HuH-7 (cell line): ENCODE measurements at places on chromosomes 3 and 15.

DNA sequence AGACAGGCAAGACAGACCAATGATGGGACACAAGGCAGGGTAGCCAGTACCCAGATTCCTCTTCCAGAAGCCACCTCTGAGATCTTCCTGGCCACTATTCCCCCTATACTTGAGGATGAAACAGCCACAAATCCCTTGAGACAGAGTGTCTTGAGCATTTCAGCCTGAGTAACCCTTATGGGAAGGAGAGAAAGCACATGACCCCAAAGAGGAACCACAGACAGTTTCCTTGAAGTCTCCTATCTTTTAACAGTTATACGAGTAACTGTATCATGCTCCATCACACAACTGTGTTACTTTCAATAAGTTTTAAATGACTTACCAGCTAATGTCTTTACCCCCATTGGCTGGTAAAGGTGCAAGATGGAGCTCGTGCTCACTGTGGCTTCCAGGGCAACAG lies 9.3 kb downstream of the VIPR1 start:
- DNase-seq, result no peak

DNA sequence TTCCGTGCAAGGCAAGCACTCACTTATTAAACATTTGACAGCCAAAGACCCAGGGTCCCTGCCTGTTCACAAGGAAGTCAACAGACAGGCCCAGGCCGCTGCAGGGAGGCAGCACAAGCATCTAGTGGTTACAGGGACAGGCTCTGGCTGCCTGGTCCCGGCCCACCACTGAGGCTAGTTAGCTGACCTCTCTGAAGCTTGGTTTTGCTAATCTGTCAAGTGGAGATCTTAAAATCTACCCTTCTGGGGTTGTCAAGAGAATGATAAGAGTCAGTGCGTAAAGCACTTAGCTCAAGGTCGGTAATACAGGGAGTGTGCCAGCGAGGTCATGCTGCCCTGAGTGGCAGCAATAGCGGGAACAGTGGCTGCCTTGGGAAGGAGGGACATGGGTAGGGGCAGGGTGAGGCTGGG lies 6.0 kb downstream of the GNB5 start:
- no peak for DNase-seq

- no peak for DNase-seq
These were observed 518.0 kb upstream of the NR2F2 start for GRCh38 chr15:95812491-95812890.

- no peak for DNase-seq
These were observed 77.4 kb downstream of the STAC start for GRCh38 chr3:36457667-36458066.

GRCh38 chr15:41939986-41940385 lies 32.4 kb downstream of the EHD4 start:
- no peak for DNase-seq

DNA sequence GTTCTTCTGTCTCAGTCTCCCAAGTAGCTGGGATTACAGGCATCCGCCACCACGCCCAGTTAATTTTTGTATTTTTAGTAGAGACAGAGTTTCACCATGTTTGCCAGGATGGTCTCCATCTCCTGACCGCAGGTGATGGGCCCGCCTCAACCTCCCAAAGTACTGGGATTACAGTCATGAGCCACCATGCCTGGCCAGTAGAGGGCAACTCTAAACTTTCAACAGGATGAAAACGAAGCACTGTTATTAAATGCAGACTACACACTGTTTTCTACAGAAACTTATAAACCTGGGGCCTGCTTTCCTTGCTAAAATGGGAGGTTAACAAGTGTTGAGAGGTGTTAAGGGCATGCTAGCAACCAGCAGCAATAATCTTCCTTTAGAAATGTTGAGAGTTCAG lies 7.6 kb downstream of the ARPC4 start:
- peak; percentile 47 for DNase-seq

DNA sequence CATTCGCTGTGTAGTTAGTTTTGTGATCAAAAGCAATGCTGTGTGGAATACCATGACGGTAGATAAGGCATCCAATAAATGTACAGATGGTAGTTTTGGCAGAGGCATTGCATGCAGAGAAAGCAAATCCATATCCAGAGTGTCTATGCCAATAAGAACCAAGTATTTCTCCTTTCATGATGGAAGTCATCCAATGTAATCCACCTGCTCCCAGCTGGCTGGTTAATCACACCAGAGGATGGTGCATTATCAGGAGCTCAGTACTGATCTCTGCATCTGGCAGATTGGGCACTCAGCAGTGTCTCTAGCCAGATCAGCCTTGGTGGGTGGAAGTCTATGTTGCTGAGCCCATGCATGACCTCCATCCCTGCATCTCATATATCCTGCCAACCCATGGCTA lies 677.7 kb upstream of the NECTIN3 start:
- DNase-seq, result no peak

- DNase-seq, result no peak
These were observed 82.8 kb downstream of the EBLN2 start for GRCh38 chr3:73144276-73144675.

GRCh38 chr15:92848852-92849598 lies 51.1 kb upstream of the CHD2 start:
- no peak for DNase-seq

GRCh38 chr3:194344012-194344411 lies 7.1 kb downstream of the CPN2 start:
- peak; percentile 95 for DNase-seq

DNA sequence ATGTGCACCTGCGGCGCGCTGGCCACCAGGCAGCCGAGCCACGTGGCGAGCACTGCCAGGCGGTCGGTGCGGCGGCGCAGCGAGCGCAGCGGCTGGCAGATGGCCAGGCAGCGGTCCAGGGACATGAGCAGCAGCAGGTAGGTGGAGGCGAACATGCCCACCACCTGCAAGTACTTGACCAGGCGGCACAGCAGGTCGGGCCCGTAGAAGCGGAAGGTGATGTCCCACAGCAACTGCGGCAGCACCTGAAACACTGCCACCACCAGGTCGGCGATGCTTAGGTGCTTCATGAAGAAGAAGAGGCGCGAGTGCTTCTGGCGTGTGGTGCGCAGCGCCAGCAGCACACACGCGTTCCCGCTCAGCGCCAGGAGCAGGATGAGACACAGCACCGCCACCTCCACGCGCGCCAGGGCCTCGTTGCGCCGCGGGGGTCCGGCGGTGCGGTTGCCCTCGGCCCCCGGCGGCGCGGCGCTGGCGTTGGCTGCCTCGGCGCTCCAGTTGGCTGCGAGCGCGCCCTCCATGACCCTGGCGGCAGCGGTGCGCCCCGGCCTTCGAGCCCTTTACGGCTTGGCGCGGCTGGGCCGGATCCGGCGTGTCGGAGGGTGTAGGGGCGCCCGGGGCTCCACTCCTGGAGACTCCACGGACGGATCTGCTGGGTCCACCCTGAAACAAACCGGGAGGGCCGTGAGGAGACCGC lies 1.6 kb downstream of the OXTR start:
- DNase-seq, result no peak

GRCh38 chr3:48186631-48187300 lies 1.5 kb downstream of the CDC25A start:
- no peak for DNase-seq

GRCh38 chr15:63870043-63870394 lies 36.3 kb upstream of the HERC1 start:
- no peak for DNase-seq

DNA sequence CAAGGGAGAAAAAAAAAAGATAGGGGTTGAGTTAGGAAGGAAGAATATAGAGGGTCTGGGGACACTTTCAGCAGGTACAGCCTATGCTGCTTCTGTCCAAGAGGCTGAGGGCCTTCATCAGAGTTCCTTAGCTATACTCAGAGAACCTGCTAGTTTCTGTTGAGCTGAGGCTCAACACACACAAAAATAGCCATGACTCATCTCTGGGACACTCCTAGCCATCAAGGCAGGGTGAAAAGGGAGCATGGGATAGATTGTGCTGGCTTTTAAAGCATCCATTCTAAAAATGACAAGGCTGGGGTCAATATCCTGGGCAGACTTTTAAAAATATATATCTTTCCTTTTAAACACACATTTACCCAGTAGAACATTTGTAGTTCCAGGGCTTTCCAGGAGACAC lies 2.8 kb upstream of the RTP2 start:
- no peak for DNase-seq

GRCh38 chr3:9787714-9788113 lies 4.6 kb downstream of the TADA3 start:
- DNase-seq, result no peak

DNA sequence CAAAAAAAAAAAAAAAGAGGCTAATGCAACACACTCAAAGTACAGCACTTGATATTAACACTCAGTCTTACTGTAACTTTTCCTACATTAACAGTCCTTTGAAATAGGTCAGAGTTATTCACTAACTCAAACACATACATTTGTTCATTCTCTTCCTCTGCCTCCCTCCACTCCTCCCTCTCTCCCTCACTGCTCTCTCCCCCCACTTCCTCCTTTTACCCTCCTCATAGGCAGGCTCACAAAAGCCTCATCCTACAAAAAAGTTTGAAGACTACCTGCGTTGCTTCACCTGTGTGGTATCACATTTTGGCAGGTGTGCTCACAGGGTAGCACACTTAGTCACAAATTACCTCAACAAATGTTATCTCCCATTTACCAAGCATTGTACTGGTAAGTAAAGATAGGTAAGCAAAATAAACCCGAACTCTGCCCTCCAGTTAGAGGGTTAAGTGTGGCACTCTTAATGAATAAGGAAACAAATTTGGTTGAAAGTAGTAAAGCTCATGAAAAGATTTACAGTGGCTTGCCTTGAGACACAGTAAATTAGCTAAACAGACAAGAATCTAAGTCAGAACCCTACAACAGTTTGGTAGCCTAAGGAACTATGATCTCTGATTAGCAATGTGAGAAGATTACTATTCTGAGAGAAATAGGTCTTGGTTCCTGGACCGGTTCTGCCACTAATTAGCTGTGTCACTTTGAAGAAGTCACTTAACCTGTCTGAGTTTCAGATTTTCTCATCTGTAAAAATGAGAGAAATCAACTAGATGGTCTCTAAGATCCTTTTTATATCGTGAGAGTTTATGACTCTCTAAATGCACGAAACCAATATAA lies 151.0 kb upstream of the MLF1 start:
- no peak for DNase-seq

- no peak for DNase-seq
These were observed 6.1 kb upstream of the SPTBN5 start for GRCh38 chr15:41899854-41900442.

DNA sequence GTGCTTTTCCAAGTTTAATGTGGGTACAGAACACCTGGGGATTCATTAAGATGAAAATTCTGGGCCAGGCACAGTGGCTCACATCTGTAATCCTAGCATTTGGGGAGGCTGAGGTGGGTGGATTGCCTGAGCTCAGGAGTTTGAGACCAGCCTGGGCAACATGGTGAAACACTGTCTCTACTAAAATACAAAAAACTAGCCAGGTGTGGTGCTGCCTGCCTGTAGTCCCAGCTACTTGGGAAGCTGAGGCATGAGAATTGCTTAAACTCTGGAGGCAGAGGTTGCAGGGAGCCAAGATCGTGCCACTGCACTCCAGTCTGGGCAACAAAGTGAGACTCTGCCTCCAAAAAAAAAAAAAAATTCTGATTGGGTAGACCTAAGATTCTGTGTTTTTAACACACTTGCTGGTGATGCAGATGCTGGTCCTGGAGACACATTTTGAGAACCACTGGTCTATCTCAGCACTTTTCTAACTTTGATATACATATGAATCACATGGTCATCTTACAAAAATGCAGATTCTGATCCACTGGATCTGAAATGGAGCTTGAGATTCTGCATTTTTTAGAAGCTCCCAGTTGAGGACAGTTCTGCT lies 223.8 kb upstream of the SATB1 start:
- DNase-seq, result no peak

- DNase-seq, result no peak
These were observed 486.3 kb downstream of the SHQ1 start for GRCh38 chr3:72361990-72362389.

GRCh38 chr3:188452158-188452772 lies 298.3 kb downstream of the LPP start:
- DNase-seq, result no peak

DNA sequence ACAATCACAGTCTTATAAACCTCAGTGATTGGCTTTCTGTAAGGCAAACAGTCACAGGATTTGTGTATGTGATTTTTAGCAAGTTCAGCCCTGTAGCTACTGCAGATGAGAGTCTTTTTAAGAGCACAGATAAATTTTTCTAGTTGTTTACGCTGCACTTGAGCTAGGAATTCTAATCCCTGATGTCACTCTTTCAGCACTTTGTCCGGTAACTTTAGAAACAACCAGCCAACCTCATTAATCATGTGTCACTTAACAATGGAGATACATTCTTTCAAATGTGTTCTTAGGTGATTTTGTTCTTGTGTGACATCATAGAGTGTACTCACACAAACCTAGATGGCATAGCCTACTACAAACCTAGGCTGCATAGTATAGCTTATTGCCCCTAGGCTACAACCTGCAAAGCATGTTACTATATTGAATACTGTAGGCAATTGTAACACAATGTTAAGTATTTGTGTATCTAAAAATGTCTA lies 36.8 kb upstream of the GOLGA6L2 start:
- no peak for DNase-seq

- DNase-seq, result no peak
These were observed 110.1 kb upstream of the MLF1 start for GRCh38 chr3:158460926-158461325.

- no peak for DNase-seq
These were observed 41.6 kb downstream of the CPA3 start for GRCh38 chr3:148906667-148907066.

- no peak for DNase-seq
These were observed 207.6 kb downstream of the STAG1 start for GRCh38 chr3:136544532-136544931.

DNA sequence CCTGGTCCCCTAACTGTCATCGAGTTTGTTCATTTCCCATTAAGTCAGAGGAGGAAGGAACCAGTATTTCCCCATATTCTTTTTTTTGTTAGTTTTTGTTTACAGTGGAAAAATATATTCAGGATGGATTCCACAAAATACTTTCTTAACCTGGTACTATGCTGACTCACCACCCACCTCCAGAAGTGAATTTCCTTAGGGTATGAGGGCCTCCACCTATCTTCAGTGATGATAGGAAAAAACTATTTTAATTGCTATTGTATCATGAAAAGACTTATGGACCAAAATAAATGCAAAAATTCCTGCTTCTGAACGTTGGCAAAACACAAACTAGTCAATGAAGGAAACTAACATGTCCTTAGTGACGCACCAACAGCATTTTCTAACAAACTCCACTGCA lies 64.2 kb upstream of the FOXP1 start:
- DNase-seq, result no peak

DNA sequence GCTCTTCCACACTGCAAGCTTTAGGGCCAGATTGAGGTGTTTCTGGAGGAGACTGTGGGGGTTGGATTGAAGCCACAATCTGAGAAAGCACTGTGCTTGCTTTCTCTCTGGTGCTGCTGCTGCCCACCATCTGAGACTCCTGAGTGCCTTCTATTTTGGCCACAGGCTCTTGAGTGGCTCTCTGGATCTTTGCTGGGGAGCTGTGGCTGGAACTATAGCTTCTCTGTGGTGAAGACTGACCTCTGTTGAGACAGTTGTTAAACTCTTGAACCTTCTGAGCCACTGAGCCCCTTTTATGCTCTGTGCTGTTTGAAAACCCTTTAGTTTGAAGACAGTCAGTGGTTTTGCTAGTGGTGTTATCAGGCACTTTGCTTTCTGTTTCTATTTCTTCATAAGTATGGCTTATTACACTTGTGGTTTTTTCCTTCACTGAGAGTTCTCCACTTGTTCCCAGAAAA lies 108.7 kb upstream of the TSPAN3 start:
- no peak for DNase-seq

- no peak for DNase-seq
These were observed 29.3 kb downstream of the RFT1 start for GRCh38 chr3:53100818-53101466.
